ENCODE measurements at places on chromosomes 13 and 19. TPM values are rescaled to one million over a fixed set of nuclear protein-coding genes. Genes with fewer than 3 reads are reported as not detected.

KLK12 gene
- 2.0 TPM for total RNA-seq

GTF2F2 gene
- 18.4 TPM for total RNA-seq

ZNF8 gene
- total RNA-seq: 7.6 TPM

CABP5 gene
- total RNA-seq: not detected

- DNase-seq: no peak
These were observed 66.9 kb downstream of the MIPEP start for GRCh38 chr13:23822252-23822824.

- no peak for DNase-seq
These were observed 696.7 kb upstream of the SLITRK5 start for GRCh38 chr13:86974251-86974994.

GRCh38 chr19:570937-571565 lies 1.3 kb upstream of the BSG start:
- DNase-seq: peak; percentile 58

- no peak for DNase-seq
These were observed 16.1 kb downstream of the CARD8 start for GRCh38 chr19:48239582-48240141.

- no peak for DNase-seq
These were observed 37.4 kb upstream of the GATAD2A start for GRCh38 chr19:19368087-19368486.

DNA sequence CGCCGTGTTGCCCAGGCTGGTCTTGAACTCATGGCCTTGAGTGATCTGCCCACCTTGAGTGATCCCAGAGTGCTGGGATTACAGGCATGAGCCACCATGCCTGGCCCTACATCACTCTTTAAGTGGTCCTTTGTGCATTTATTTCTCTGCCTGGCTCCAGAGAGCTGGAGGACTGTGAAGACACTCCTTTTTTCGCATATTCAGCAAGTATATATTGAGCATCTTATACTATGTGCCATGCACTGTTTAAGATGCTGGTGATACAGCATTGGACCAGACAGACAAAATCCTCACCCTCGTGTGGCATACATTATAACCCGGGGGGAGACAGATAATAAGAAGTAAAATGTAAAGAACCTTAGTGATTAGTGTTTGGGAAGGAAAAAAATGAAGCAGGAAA lies 66.8 kb upstream of the NPAS1 start:
- DNase-seq: no peak

DNA sequence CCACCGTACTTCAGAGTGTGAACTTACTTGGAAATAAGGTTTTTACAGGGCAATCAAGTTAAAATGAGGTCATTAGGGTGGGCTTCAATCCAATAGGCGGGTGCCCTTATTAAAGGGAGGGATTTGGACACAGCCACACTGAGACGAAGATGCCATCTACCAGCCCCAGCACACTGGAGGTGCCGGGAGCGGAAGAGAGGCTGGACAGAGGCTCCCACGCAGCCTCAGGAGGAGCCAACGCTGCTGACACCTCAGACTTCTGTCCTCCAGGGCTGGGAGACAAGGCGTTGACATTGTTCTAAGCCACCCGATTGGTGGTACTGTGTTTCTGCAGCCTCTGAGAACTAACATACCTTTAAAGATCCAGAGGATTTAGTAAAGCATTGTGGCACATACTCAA lies 12.6 kb upstream of the RAB20 start:
- no peak for DNase-seq

DNA sequence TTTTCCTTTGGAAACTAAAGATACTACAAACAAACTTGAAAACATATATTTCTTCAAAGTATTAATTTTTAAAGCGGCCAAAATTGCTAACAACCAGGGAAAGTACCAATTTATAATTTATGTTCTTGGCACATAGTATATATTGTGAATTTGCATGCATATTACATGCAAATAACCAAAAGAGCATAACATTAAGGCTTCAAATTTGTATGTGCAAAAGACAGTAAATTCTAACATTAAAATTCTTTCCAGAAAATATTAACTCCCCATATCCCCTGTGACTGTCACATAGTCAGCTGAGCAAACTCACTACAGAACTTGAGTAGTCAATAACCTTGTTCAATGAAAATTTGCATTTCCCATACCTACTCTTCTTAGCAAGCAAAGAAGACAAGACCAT lies 133.4 kb downstream of the ENOX1 start:
- DNase-seq: no peak

DNA sequence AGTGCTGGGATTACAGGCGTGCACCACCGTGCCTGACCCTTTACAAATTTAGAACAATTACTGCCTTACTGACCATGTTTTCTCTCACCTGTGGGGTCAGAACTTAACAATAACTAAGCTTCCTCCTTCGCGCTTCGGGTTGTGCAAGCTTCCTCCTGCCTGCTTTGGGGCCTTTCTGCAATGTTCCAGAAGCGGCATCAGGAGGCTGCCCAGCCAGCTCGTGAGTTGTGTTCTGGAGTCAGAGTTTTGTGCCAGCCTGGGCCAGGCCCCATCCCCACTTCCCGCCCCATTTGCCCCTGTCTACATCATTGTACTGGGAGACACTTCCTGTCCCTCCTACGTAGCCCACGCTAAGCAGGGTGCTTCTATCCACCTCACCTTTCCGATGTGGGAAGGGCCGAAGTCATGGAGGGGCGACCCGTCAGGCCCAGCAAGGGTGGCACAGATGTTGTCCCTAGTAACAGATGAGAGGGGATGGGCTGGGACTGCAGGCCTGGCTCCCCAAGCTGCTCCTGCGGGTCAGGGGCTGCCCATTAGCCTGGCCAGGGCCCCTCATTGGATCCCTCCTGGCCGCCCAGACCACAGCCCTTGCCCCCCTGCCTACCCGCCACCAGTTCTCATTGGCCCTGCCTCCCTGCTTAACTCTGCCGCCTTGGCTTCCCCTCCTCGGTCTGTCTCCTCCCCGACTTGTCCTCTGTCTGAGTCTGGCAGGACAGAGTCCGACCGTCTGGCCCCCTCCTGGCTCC lies 13.4 kb downstream of the UHRF1 start:
- DNase-seq: peak; percentile 68

DNA sequence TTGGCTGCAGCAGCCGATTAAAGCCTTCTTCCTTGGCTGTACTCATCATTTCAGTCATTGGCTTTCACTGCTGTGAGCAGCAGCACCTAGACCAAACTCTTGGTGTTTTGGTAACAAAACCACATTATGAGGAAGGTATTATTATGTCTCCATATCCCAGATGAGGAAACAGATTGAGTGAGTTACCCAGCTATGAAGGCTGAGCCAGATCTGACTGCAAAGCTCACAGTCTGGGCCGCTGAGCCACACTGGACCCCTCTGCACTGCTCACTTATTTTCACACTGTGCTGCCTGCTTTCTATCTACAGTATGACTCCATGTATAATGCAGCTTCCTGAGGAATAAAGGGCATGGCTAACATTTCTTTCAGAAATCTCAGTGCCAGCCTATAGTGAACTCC lies 24.5 kb downstream of the CRYL1 start:
- no peak for DNase-seq

DNA sequence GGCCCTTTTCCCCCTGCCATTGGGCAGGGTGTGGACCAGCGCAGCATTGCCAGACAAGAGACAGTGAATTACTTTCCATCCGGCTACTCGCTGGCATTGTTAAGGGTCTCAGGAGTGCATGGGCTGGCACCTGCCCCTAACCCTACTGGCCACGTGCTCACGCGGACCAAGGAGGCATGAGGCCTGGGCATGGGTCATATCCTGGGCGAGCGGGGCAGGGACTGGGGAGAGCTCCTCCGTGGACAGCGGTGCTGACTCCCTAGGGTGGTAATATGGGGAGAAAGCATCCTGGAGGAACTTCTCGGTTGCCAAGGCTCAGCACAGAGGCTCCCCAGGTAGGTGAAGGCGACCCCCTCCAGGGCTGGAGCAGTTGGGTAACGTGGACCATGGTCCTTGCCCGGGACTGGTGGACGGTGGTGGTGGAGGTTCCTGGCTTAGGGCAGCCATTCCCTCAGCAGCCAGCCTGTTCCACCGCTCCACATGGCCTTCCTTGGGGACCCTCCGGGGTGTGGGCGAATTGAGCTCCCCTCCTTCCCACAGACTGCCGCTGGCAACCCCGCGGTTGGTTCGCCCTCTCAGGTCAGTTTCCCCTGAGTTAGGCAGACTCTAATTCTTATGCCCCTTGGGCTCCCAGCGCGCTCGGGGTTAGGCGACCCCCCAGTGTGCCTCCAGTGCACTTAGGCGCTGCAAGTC lies 465.1 kb downstream of the SLITRK5 start:
- no peak for DNase-seq

DNA sequence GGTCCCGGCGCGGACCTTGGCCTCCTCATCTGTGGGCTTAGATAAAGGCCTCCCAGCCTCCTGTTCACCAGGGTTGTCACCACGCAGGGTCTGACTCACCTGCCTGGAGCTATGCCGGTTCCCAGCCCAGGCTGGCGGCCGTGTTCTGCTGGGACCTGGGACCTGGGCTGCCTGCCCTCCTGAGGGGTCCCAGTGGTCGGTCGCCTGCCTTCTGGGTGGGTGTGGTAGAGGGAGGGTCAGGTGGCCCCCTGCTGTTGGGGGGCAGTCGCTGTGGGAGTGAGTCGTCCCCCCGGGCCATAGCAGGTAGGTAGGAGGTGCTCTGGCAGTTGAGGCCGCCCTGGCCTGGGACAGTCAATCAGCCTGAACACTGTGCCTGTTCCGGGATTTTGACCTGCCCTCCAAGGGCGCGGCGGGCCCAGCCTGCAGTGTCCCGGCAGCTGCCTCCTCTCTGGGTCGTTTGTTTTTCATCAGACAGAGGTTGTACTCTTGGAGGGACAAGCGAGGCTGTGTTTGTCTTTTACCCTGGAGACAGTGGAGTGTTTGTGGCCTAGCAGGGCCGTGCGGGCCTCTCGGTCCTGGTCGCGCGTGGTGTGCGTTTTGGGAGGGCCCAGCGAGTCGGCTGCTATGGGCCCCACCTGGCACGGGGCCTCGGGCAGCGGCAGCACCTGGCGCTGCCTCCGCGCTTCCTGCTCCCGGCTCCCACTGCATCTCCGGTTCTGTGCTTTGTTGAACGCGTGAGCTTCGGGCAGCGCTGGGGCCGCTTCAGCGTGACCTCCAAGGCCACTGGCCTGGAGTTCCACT lies 2.6 kb downstream of the ADAT3 start:
- DNase-seq: peak; percentile 58

Measured in upper lobe of left lung (tissue), 6 donors.